NK-92 treated with Interleukin-12 subunit alpha and Interleukin-12 subunit beta, amount 100 ng/mL, for 24 hours (cell line): ENCODE measurements at places on chromosomes 2 and 18.
A peak's percentile ranks its signal among the peaks of the same experiment; 100 is the strongest.

DNA sequence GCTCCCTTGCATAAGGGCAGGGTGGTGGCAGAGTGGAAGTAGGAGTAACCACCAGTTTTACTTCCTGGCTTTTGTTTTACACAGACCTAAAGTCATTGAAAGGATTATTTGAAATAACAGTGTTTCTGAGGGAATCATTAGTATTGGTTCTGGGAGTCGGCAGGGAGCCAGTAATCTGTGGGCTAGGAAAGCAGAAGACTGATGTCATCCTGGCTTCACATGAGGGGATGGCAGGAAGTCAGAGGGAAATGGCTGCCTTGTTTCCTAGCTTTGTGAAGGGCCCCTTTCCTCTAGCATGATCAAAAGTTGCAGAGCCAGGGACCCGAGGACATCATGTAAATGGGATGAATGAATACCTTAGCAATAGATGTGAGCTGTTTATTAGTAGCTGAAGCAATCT, 792.6 kb downstream of the CPS1 start:
- DNase-seq: no peak

- no peak for DNase-seq
Observed at GRCh38 chr2:234745347-234745746, 206.5 kb upstream of the SH3BP4 start.

DNA sequence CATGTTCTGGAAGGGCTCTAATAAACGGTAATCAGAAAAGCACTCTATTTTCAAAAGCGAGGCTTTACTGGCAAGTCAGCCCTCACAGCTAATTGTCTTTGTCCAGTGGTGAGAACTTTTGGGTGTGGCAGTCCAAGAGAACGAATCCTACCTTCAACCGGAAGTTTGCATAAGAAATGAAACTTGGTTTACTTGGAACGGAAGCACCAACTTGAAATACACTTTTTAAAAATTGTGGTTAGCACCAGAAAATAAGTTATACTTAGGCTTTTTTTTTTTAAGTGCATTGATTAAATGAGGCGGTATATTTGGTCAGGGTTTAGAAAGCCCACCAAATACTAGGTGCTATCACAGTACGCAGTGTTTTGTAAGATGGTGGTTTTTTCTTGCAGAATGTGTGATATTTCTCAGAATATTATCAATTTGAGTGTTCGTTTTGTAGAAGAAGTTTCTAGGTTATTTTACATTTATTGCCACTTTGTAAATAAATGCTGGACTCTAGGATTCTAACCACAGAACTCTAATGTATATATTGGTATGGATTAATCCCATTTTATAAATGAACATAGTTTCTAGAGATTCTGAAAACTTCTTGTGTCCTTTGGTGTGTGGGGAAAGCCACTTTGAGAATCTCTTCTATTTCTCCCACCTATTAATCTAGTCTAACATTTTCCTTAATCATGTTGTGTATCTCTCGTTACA, 1.2 kb downstream of the MYL12A start:
- peak; percentile 1 for DNase-seq

- peak; percentile 41 for DNase-seq
Observed at GRCh38 chr2:236871500-236872001, 214.1 kb upstream of the COPS8 start.

DNA sequence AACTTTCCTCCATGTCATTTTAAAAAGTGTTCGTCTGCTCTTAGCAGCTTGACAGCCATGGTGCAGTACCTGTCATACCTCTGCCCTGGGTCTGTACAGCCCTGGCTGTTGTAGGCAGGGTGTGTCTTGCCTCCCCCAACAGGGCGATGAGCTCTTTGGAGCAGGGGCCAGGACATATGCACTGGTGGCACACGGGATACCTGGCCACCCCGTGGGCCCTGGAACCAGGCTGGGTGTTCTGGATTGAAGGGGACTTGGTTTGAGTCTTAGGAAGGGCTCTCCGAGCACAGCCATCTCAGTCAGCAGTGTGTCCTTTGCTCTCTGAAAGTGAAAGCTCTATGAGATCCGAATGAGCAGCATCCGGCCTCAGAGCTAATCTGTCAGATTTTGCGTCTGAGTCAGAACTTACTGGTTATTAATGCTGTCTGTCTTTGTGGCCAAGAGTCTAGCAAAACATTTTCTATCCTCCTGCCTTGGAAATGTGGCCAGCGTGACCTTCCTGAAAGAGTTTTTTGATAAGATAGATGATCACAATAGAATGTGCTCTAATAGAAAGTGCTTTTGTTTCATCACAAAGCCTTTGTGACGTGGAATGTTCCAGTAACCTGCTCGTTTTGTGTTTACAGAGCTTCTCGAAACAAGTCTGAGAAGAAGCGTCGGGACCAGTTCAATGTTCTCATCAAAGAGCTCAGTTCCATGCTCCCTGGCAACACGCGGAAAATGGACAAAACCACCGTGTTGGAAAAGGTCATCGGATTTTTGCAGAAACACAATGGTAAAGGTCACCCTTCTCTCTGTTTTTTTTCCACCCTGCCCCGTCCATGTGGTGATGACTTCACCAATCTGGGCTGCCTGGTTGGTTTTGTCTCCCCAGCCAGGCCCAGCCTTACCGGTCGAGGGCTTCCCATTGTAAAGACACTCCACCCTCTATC, 77.3 kb upstream of the RPL31 start:
- DNase-seq: no peak

- no peak for DNase-seq
Observed at GRCh38 chr2:132849118-132849517, 179.1 kb upstream of the LYPD1 start.

DNA sequence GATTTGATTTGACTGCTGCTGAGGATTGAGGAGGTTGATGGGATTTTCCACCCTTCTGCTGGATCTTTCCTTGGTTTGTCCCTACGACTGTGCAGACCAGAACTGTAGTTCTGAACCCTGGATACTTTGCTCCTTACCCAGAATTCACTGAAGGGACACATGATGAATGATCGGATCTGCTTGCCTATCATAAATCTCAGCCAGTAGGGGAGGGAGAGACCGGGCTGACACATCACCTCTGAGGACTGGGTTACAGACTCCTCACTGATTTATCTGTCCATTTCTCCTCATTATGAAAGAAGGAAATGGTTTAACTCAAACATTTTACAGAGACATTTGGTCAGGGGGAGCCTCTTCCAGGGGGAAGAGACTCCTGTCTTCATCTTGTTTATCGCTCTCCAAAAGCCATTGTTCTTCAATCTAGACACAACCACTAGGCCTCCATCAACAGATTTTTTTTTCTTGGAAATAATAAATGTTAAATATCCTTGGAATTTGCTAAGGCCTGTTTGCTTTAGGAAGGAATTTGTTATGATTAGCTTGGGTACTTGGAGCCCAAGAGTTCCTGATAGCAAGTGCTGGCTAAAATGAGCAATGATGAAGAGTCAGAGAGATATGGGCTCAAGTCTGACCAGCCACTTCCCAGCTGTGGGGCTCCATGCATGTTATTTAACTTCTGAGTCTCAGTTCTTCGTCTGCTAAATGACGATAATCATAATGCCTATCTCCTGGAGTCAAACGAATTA, 925.5 kb downstream of the SLC4A3 start:
- DNase-seq: no peak

GRCh38 chr2:241560883-241561474, 2.4 kb downstream of the BOK start:
- no peak for DNase-seq

GRCh38 chr2:222418739-222419138, 5.6 kb upstream of the SGPP2 start:
- no peak for DNase-seq

DNA sequence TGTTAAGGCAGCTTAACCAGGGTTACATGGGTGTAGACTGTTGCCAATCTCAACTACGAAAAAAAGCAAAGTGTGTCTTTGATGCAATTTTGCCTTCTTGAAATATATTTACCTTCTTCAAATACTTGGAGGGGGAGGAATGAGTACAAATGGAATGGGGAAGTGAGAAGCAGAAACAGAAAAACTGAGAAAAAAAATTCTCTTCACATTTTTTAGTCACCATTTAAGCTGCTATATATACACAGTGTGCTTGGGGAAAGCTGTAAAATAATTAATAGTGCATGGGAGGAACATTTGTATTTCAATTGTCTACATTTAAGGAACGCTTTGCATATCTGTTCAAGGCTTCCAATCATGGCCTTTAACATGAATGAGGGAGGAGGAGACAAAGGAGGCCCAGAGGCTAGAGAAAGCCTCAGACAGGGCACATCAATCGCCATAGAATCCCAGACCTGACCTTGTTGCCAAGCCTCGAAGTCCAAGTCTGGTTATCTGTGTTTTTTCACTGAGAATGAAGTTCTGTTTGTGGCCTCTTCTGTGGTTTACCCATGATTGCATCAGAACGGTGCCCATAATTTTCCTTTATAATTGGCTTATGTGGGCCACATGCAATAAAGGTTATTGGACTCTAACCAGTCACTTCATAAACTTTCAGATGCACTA, 158.6 kb downstream of the PIK3C3 start:
- DNase-seq: no peak

- no peak for DNase-seq
Observed at GRCh38 chr2:214322662-214323061, 88.2 kb upstream of the VWC2L start.

- DNase-seq: no peak
Observed at GRCh38 chr18:44709307-44710126, 28.8 kb downstream of the SETBP1 start.

- no peak for DNase-seq
Observed at GRCh38 chr2:230496891-230497290, 80.9 kb downstream of the SP100 start.

GRCh38 chr2:229118927-229119326, 152.2 kb downstream of the PID1 start:
- DNase-seq: no peak

GRCh38 chr18:54774423-54774822, 53.9 kb upstream of the RAB27B start:
- DNase-seq: no peak

GRCh38 chr2:118882693-118883336, 35.4 kb upstream of the EN1 start:
- DNase-seq: peak; percentile 28

- DNase-seq: no peak
Observed at GRCh38 chr18:24762511-24762910, 302.1 kb downstream of the HRH4 start.

- no peak for DNase-seq
Observed at GRCh38 chr2:174281736-174282135, 33.4 kb upstream of the OLA1 start.

DNA sequence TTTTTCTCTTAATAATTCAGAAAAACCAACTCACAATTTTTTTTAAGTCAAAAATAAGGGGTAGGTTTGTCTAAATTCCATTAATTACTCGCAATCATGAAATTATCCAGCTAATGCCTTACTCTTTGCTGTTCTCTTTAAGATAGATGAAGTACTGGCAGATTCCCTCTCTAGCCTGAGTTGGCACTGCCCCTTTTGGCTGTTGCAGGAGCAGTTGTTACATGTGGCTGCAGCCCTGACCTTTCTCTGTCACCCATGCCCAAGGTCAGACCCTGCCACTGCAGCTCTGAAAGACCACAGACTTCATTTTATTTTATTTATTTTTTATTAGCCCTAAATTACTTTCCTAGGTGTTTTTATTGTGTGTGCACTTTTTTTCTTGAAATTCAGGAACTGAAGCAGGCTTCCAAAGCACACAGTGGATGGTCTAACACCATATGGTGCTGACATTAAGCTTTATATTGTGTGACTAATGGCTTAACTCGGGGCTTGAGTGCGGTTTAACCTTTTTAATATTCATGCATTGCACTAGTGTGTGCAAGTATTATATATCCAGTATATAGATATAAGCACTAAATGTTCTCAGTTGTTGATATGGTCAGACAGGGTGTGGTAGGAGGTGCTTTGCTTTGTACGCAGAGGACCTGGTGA, 313.0 kb downstream of the CDH2 start:
- no peak for DNase-seq

GRCh38 chr2:187187519-187187918, 260.5 kb downstream of the CALCRL start:
- DNase-seq: no peak

DNA sequence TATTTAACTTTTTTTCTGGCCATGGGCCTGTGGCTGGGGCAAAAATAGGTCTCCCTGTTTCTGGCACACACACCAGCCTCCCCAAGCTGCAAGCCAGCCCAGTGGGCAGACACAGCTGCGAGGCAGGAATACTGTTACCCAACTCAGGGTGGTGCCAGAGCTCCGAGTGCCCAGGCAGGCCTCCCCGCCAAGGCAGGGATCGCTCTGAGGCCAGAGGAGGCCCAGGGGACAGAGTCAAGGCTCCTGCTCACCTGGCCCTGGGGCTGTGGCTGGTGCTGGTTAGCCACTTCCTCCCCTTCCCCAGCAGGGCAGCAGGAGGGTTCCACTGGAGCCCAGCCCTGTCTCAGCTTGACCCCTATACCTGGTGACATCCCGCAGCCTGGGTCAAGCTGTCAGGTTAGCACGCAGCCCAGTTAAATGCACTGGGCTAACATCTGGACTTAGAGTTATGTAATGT, 67.1 kb upstream of the EPAS1 start:
- no peak for DNase-seq

GRCh38 chr2:168632709-168633121, 169.7 kb upstream of the NOSTRIN start:
- DNase-seq: no peak

GRCh38 chr2:96315400-96316071, 9.6 kb upstream of the ITPRIPL1 start:
- no peak for DNase-seq

GRCh38 chr2:215772003-215772402, 241.3 kb downstream of the MREG start:
- no peak for DNase-seq

DNA sequence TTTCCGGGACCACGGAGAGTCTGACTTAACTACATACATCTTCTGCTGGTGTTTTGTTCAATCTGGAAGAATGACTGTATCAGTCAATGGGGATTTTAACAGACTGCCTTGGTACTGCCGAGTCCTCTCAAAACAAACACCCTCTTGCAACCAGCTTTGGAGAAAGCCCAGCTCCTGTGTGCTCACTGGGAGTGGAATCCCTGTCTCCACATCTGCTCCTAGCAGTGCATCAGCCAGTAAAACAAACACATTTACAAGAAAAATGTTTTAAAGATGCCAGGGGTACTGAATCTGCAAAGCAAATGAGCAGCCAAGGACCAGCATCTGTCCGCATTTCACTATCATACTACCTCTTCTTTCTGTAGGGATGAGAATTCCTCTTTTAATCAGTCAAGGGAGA, 23.1 kb downstream of the ICOS start:
- DNase-seq: no peak

GRCh38 chr2:223590964-223591363, 11.2 kb downstream of the SCG2 start:
- DNase-seq: no peak

- DNase-seq: no peak
Observed at GRCh38 chr2:238971318-238972145, 123.6 kb downstream of the TWIST2 start.

GRCh38 chr2:171406044-171406443, 27.7 kb downstream of the METTL8 start:
- no peak for DNase-seq

- no peak for DNase-seq
Observed at GRCh38 chr2:62897187-62897827, 153.3 kb upstream of the OTX1 start.

GRCh38 chr2:18792226-18792629, 202.9 kb upstream of the NT5C1B start:
- DNase-seq: no peak

GRCh38 chr18:34509879-34510586, 200.1 kb upstream of the DTNA start:
- DNase-seq: no peak

- DNase-seq: no peak
Observed at GRCh38 chr2:219210886-219211362, 4.3 kb downstream of the ZFAND2B start.

GRCh38 chr18:23871410-23871809, 143.1 kb upstream of the TTC39C start:
- peak; percentile 52 for DNase-seq

GRCh38 chr2:179932786-179933185, 71.4 kb upstream of the ZNF385B start:
- DNase-seq: no peak

- no peak for DNase-seq
Observed at GRCh38 chr18:811182-811891, 705 bp downstream of the YES1 start.
